ENCODE measurements at places on chromosomes 5 and 9.

DNA sequence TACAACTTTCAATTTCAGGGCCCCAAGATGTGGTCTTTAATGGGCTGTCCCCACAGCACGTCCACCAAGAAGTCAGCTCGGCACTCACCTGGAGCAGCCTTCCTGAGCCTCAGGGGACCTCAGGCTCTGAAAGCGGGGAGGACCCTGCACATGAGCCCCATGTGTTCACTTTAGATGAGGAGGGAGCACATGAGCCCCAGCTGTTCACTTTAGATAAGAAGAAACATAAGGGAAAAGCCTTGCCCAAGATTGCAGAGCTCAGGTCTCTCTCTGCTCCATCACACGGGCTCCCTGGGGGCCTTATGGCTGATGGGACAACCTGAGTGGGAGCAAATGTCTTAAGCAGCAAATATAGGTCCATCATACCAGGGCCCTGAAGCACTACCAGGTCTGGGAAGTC lies 56.4 kb downstream of the NIPSNAP3B start:
- DNase-seq: no peak

- DNase-seq: no peak
These were observed 44.3 kb downstream of the TNFSF15 start for GRCh38 chr9:114761523-114761922.

DNA sequence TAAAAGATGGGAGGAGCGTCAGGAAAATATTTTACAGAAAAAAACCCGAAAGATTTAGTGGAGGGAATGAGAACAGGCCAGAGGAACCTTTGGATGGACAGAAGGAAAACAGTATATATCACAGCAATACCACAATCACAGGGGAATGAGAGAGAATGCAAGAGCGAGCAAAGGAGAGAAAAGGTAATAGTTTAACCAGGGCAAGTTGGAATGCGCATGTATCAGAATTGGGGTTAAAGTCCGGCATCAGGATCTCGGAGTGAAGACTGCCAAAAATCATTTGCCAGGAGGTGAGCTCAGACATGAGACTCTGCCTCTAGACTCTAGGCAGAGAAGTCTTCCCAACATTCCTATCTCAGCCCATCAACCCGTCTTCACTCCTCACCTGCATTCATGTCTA lies 36.8 kb downstream of the PCDHGC5 start:
- DNase-seq: no peak

GRCh38 chr9:116323012-116323411 lies 169.4 kb downstream of the PAPPA start:
- DNase-seq: no peak

- no peak for DNase-seq
These were observed 6.6 kb downstream of the TRIO start for GRCh38 chr5:14149672-14150274.

GRCh38 chr5:77168161-77168878 lies 42.2 kb upstream of the PDE8B start:
- DNase-seq: peak; percentile 28

DNA sequence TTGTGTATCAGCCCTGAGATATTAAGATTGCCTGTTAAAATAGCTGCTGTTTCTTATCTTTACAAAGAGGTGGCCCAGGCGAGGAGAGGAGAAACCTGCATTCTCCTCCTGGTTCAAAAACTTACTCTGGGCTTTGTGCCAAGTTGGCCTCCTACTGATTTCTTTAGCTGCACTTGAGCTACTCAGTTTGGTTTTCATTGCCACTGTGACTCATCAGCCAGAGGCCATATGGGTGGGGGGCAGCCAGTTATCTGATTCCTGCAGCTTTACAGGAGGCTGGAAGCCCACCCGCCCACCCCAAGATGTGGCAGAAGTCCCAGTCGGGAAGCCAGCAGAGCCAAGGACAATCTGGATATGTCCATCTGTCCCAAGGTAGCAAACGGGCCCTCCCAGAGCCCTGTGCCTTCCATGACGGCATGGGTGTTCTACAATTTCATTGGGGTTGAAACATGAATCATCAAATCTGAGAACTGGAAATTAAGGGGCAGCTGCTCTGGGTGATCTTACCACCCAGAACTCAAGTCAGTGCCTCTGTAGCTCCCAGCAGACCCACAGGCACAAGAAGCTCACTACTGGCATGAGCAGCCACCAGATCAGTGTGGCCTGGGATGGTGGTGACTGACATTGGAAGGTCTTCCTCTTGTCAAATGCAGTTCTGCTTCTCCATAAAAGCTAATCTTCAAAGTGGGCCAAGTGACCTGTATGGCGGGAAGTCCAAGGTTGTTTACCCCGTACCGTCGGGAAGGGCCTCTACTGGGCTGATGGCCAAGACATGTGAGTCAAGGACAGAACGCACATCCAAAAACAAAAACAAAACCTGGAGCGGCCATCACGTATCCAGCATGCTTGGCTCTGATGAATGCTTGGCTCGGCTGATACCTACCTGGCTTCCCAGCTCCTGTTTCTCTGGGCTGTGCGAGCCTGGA lies 15.6 kb downstream of the FCN2 start:
- DNase-seq: peak; percentile 31

GRCh38 chr9:112173489-112174221 lies 1.4 kb downstream of the SUSD1 start:
- DNase-seq: no peak

DNA sequence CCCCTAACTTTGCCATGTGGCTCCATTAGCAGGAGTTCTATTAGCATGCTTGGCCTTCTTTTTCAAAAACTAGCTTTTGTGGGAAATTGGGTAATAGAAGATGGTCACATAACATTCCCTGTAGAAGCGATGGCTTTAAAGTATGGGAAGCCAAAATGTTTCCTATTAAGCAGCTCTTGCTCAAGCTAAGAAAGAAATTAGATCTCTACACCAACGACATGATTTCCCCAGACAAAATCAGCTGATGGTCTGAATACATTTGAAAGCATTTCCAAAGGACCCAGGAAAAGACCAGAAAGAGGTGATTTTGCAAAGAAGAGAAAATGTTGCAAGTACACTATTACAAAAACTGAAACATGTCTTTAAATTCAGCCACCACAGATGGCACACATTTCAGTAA lies 4.8 kb upstream of the NFIL3 start:
- DNase-seq: peak; percentile 31

- no peak for DNase-seq
These were observed 72.7 kb downstream of the NTNG2 start for GRCh38 chr9:132234535-132234934.

DNA sequence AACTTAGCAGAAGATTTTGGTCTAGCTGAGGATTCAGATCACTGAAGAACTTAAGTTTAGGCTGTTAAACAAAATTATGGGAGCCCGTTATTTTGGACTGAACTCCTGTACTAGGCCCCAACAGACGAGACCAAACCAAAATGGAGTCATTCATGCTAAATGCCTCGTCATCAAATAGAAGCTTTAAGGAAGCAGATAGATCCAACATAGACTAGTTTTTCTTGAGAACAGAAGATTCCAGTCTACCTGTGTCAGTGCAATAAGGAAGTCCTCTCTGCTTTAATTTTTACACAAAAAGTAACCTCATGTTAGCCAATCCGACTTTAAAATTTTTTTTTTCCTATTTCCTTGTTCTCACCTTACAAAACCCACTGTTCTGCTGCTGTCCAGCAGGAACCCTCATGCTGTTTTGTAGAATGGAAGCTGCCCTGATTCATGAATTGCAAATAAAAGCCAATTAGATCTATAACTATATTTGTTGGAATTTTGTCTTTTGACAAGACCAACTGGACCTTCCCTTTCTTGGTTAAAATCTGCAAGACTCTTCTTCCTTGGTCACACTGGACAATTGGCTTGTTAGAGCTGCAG lies 29.0 kb upstream of the GOLM1 start:
- DNase-seq: no peak

- no peak for DNase-seq
These were observed 15.1 kb upstream of the PWWP2A start for GRCh38 chr5:160134332-160134731.

- no peak for DNase-seq
These were observed 82.6 kb downstream of the VCAN start for GRCh38 chr5:83554133-83554532.

DNA sequence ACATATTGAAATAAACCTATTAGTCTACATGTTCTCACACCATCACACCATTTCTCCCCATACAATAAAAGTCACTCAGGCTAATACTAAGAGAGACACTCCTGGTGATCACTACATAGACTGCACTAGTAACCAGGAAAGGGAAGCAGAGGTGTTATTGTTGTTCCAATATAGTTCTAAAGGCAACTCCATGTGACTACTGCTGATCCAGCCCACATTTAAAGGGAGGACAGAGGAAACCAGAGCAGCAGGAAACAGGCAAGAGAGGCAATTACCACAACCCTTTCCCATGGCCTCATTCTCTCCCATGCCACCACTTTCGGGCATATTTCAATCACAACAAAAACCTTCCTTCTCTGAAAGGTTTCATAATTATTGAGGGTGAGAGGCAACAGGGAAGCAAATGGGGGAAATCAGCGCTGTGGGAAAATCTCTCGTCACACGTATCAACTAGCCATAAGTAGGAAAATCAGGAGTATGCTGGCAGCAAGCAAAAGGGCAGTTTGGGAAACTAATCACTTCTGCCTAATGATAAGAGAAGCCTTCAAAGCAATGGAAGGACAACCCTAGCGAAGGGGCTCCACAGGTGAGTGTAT lies 1.8 kb downstream of the UBAP2 start:
- no peak for DNase-seq

- no peak for DNase-seq
These were observed 1083.0 kb downstream of the CDH9 start for GRCh38 chr5:25955337-25955736.

DNA sequence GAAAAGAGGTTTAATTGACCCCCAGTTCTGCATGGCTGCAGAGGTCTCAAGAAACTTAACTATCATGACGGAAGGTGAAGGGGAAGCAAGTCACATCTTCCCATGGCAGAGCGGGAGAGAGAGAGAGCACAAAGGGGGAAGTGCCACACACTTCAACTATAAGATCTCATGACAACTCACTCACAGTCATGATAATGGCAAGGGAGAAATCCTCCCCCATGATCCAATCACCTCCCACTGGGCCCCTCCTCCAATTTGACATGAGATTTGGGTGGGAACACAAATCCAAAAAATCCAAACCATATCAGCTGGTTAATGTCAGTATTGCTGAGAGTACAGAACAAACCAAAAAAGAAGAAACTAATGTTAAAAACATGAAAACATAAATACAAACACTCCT lies 120.2 kb downstream of the STARD4 start:
- no peak for DNase-seq

DNA sequence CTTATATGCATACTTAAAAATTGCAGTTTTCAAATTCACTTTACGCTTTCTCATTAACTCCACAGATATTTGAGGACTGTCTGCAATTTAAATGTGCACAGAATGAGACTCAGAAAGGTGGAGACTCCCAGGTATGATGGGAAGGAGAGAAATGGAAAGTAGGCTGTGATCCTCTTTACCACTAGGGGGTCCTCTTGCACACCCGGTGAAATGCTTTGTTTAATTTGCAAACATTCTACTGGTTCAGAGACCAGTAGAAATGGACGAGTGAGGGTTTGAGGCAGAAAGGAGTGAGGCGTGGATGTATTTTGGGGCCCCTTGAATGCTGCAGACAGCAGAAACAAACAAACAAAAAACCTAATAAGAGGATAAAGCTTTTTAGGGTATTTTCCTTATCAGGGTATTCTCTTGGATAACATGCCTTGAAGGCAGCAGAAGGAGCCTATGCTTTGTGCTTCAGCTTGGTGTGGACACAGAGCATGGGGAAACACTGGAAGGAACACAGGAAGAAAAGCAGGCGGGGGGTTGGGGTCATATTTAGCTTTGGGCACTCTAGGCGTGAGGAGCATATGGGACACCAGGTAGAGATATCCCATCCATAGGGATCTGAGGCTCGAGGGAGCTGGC lies 410.1 kb downstream of the DMRT2 start:
- no peak for DNase-seq

- DNase-seq: no peak
These were observed 26.2 kb downstream of the EXD3 start for GRCh38 chr9:137396634-137397367.

- no peak for DNase-seq
These were observed 73.5 kb upstream of the LRRTM2 start for GRCh38 chr5:138948471-138949222.

DNA sequence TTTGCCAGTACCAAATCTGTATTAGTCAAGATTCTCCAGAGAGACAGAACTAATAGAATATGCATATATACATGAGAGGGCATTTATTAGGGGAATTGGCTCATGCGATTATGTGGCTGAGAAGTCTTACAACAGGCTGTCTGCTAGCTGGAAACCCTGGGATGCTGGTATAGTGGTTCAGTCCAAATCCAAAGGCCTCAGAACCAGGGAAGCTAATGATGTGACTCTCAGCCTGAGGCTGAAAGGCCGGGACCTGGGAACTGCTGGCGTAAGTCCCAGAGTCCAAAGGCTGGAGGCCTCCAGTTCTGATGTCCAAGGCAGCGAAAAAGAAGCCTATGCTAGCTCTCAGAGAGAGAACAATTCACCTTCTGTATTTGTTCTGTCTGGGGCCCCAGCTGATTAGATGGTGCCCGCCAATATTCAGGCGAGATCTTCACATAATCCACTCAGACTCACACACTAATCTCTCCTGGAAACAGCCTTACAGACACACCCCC lies 84.1 kb downstream of the KIAA1958 start:
- no peak for DNase-seq

GRCh38 chr9:18428661-18429060 lies 45.3 kb upstream of the ADAMTSL1 start:
- no peak for DNase-seq

DNA sequence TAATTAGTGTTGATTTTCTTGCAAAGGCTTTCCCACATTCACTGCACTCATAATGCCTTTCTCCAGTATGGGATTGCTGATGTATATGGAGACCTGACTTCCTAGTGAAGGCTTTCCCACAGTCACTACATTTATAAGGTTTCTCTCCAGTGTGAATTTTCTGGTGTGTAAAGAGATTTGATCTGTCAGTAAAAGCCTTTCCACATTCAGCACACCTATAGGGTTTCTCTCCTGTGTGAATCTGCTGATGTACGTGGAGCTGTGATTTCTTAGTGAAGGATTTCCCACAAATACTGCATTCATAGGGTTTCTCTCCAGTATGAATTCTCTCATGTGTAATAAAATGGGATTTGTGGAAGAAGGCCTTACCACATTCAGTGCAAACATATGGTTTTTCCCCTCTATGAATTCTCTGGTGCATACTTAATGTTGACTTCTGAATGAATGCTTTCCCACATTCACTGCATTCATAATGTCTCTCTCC lies 31.1 kb downstream of the ZNF484 start:
- DNase-seq: no peak

GRCh38 chr9:132732326-132733259 lies 62.3 kb downstream of the GTF3C4 start:
- no peak for DNase-seq

GRCh38 chr9:86697213-86697612 lies 250.1 kb downstream of the GAS1 start:
- DNase-seq: no peak

All from stromal cell of bone marrow (primary cell).